ENCODE measurements at places on chromosomes 12 and 14.
A peak's percentile ranks its signal among the peaks of the same experiment; 100 is the strongest.

- no peak for DNase-seq
Measured at GRCh38 chr12:97127061-97127460, 220.0 kb downstream of the NEDD1 start.

DNA sequence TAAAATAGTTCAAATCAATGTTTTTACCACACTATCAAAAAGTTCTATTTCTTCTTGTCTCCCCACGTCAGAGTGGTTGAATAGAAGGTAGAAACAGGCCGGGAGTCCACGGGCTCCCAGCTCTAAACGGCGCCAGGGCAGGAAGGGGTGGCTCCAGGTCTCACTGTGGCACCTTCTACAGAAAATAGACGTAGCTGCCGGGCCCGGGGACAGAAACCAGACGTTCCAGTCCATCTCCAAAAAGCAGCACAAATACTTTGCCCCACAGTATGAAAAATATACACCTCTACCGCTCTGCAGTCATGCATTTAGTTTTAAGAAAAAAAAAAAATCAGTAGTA, 30.9 kb downstream of the CCNK start:
- DNase-seq, result no peak

DNA sequence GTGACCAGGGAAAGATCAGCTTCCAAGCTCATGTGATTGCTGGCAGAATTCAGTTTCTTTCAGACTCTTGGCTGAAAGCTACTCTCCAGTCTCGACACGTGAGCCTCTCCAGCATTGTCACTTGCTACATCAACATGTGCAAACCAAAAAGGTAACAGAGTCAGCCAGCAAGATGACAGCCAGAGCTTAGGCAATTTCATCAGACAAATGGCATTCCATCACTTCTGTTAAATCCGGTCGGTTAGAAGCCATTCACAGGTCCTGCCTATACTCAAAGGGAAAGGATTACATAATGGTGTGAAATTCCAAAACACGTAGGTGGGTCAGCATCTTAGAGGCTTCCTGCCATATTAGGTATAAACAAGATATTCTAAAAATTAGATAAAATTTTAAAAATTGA, 700.9 kb downstream of the AACS start:
- no peak for DNase-seq

GRCh38 chr12:4855121-4855924, 54.4 kb upstream of the KCNA1 start:
- DNase-seq, result peak; percentile 24

- no peak for DNase-seq
Measured at GRCh38 chr14:77199590-77199989, 18.0 kb downstream of the TMEM63C start.

DNA sequence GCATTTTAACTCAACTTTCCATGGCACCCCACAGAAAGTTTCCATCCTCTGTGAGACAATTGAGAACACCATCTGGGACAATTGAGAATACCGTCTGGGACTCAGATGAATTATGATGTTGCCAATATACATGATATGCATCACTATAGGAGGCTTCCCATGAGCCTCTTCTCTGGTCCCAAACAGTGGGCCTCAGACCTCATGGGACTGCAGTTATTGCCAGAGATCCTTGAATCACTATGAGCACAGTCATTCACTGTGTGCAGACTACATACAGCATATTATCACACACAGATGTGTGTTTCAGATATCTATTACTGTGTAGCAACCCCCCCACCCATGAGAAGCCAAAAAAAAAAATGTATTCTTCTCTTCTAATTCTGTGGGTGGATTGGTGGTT, 134.4 kb downstream of the GXYLT1 start:
- DNase-seq, result no peak

DNA sequence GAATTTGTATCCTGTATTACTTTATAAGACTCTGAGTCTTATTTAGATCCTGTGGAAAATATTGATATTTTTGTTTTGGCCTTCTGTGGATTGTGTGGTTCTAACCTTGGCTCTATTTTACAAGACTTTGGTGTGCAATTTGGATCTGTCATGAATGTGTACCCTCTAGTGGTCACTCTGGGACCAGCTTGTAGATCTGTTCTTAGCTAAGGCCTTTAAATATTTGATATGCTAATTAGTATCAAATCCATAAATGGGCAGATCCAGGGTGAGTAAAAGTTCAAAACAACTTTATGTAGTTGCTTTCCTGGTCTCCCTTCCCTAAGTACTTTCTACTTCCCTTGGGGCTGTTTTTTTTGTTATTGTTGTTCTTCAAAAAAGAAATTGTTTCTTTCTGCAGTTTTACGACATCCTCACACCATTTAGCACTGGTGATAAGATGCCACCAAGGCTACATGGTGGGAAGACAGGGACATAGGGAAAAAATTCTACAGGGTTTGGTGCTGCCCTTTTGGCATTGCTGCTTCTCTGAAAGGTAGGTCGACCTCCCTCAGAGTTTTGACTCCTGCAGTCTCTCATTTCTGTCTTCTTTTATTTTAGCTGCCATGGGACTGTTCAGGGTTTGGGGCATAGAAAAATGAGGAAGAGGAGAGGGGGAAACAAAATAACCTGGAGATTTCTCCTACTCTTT, 238.5 kb downstream of the GPHN start:
- no peak for DNase-seq

- no peak for DNase-seq
Measured at GRCh38 chr12:49560695-49561094, 7.2 kb downstream of the MCRS1 start.

- DNase-seq, result no peak
Measured at GRCh38 chr14:90795744-90796143, 20.5 kb downstream of the TTC7B start.

DNA sequence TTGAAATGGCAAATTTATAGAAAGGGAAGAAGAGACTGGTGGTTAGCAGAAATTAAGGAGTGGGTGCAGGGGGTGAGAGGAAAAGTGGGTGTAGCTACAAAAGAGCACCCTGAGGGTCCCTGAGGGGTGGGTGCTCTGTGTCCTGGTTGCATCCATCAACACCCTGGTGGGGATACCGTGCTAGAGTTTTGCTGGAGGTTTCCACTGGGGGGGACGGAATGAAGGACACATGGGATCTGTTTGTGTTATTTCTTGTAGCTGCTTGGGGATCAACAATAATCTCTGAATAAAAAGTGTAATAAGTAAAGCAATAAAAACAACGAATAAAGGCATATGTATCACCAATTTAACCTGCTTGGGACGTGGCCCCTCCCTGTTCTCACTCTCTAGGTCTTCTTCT, 175.3 kb downstream of the KIF26A start:
- no peak for DNase-seq

DNA sequence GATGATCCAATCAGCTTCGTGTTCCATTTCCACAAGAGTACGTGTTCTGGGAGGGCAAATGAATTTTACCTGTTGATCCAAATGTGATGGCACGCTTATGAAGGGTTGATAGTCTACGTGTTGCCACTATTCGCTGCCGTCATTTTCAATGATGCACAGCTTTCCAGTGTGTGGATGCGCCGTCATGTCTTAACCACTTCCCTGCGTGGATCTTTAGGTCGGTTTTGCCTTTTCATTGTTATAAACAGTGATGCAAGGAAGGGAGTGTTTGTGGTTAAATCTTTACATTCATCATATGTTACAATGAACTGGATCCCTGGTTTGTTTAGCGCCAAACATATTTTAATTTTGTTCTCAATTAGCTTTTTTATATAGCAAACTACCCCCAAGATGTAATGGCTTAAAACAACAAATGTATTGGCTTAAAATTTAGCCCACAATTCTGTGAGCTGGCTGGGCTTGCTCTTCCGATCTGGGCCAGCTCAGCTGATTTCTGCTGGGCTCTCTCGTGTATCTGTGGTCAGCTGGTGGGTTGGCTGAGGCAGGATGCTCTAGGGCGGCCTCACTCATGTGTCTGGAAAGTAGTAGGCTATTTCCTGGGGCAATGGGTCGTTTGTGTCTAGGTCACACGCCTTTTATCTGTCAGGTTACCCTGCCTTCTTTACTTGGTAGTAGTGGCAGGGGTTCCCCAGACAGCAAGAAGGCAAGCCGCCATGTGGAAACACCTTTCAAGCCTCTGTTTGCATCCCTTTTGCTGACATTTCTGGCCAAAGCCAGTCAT, 176.7 kb downstream of the CRADD start:
- DNase-seq, result no peak

GRCh38 chr12:92248977-92249376, 103.3 kb upstream of the BTG1 start:
- DNase-seq, result no peak

GRCh38 chr12:94942663-94943062, 60.8 kb downstream of the NDUFA12 start:
- DNase-seq, result no peak

DNA sequence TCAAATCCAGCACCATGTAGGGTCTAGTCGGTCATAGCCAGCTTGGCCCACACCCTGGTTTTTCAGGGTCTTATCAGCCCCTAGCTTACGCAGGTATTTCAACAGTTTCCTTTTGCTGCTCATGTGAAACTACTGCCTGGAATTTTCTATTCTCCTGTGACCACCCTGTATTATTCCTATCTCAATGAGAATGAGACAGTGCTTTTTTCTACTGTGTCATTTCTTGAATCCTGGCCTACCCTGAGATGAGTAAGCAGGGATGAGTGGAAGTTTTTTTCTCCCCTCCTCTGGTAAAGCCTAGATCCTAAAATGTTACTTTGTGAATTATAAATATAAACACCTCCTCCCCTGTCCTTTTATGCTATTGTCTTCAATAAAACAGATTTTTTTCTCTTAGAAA, 62.7 kb upstream of the ARID2 start:
- DNase-seq, result no peak

GRCh38 chr12:109710205-109710746, 3.3 kb upstream of the FAM222A start:
- no peak for DNase-seq

GRCh38 chr12:6752167-6752920, 597 bp downstream of the MLF2 start:
- no peak for DNase-seq

DNA sequence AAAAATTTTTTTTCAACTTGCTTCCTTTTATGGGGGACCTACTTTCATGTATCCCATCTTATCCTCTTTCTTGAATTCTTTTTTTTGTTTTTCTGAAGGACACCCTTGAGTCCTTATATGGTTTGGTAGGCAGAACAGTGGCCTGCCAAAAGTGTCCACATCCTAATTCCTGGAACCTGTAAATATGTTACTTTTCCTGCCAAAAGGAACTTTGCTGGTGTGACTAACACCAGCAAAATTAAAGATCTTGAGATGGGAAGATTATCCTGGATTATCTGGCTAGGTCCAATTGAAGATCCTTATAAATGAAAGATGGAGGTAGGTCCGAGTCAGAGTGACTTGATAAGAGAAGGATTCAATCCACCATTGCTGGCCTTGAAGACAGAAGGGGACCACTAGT, 5.3 kb downstream of the NUBPL start:
- DNase-seq, result no peak

- no peak for DNase-seq
Measured at GRCh38 chr12:90366286-90366685, 588.7 kb downstream of the CCER1 start.

DNA sequence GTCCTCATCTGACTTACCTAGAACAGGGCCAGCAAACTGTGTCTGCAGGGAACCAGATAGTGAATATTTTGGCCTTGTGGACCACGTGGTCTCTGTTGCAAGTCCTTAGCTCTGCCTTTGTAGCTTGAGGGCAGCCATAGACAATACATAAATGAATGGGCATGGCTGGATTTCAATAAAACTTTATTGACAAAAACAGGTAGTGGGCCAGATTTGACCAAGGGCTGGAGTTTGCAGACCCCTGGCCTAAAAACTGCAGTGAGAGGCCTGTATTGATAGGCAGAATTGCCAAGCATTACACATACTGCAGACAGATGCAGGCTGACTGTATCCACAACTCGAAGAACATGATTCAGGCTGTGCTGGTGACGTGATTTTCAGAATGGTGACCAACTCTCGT, 25.3 kb downstream of the CCDC63 start:
- no peak for DNase-seq

DNA sequence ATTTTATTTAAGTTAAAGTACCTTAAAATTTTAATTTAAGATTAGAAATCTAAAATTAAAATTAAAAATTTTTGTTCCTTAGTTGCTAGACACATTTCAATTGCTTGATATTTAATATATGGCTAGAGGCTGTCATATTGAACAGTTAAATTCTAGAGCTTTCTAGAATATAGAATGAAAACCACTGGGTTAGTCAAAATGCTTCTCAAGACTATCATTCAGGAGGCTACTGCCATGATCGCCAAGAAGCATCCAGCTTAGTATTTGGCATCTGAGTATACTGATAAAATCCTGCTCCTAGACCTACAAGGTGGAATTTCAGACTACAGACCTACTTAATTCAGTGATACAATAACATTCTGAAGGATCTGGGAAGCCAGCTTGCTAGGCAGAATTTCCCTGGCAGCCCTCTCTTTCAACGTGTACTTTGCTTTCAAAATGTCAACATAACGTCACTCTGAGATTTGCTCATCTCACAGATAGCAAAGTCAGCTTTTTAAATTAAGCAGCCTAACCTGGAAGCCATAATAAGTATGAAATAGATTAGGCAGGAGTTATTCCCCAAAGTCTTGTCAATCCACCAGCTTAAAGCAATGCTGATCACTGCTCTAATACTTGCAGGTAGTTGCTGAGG, 525.8 kb downstream of the FSCB start:
- DNase-seq, result no peak

DNA sequence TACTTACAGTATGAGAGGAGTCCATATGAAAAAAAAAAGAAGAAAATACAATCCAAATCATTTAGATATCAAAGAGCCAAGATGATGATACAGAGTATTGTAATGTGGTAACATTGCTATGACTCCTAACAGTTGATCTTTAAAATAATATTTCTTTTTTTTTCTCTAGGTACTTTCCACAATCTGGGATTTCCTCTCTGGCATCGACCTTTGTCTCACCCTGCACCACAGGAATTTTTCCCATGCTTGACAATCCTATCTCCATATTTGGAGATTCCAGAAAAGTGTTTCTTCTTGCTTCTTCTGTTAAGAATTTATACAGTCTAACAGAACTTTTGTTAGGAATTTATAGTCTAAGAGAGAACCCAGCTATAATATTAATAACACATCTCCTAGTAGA, 184.4 kb downstream of the ITPR2 start:
- no peak for DNase-seq

DNA sequence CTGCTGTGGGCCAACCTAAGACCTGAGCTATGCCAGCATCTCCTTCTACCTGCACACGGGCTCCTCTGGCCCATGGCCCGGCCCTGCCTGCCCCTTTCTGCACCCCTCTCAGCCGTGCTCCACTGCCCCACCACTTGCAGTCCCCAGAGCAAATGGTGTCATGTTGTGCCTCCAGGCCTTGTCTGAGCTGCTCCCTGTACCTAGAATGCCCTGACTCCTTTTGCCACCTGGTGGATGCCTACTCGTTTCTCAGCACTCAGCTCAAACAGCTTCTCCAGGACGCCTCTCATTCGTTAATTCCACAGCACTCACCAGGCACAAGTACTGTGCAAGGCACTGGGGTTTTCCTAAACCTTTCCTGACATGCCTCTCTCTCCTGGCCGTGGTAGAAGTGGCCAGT, 63.2 kb upstream of the PNMA1 start:
- DNase-seq, result no peak

- no peak for DNase-seq
Measured at GRCh38 chr12:57157588-57158173, 10.3 kb upstream of the LRP1-AS start.

GRCh38 chr14:60905923-60906322, 75.0 kb downstream of the TRMT5 start:
- DNase-seq, result no peak

- DNase-seq, result no peak
Measured at GRCh38 chr14:33590891-33591630, 359.8 kb downstream of the EGLN3 start.

- DNase-seq, result no peak
Measured at GRCh38 chr14:59208224-59208814, 19.9 kb downstream of the DAAM1 start.

Measured in activated CD4-positive, alpha-beta T cell treated with anti-CD3 and anti-CD28 coated beads, Interleukin-2, amount 50 U/mL, for 1 hour (primary cell).